Purkinje cell (primary cell): ENCODE measurements at places on chromosomes 4 and X. TPM values are rescaled to one million over a fixed set of nuclear protein-coding genes. Genes with fewer than 3 reads are reported as not detected.

Gene TMEM156
- 1.5 TPM in 1 of 2 replicates, not detected in the other for polyA plus RNA-seq

Gene CLCN4
- 63.8 and 76.4 TPM in 2 replicates for polyA plus RNA-seq

Gene PGK1
- polyA plus RNA-seq, result 422 and 486 TPM in 2 replicates

Gene COL4A6
- polyA plus RNA-seq, result 0.26 TPM in 1 of 2 replicates, not detected in the other

Gene HELT
- not detected in 2 replicates for polyA plus RNA-seq

Gene RBM47
- 0.17 TPM in 1 of 2 replicates, not detected in the other for polyA plus RNA-seq

Gene ELF2
- 13.3 and 15.2 TPM in 2 replicates for polyA plus RNA-seq

Gene ATRX
- polyA plus RNA-seq, result 130 and 150 TPM in 2 replicates

Gene NWD2
- polyA plus RNA-seq, result 21.9 and 25.4 TPM in 2 replicates

Gene TMSB15C
- 0.83 TPM in 1 of 2 replicates, not detected in the other for polyA plus RNA-seq

Gene DIPK2B
- not detected in 2 replicates for polyA plus RNA-seq

Gene FMR1NB
- polyA plus RNA-seq, result not detected in 2 replicates

Gene GAB1
- polyA plus RNA-seq, result 2.4 and 2.8 TPM in 2 replicates

Gene RPA4
- not detected in 2 replicates for polyA plus RNA-seq

Gene WDR1
- 25.4 and 26.9 TPM in 2 replicates for polyA plus RNA-seq

Gene MAGEA2B
- not detected in 2 replicates for polyA plus RNA-seq

Gene HSD17B13
- polyA plus RNA-seq, result 0.31 and 1.1 TPM in 2 replicates
